CD8-positive, alpha-beta memory T cell (primary cell): ENCODE measurements at places on chromosomes 1 and 21. TPM values are rescaled to one million over a fixed set of nuclear protein-coding genes. Genes with fewer than 3 reads are reported as not detected.
A peak's percentile ranks its signal among the peaks of the same experiment; 100 is the strongest.

- DNase-seq: no peak
- no peaks in the 10 kb centered on the region for H3K36me3 ChIP-seq
- H3K4me3 ChIP-seq: no peak overlapping the region
- no peaks in the 10 kb centered on the region for H3K27me3 ChIP-seq
Measured at GRCh38 chr1:178962853-178963711, 62.6 kb upstream of the FAM20B start.

GRCh38 chr1:157193702-157194391, 55.7 kb upstream of the ETV3 start:
- H3K27ac ChIP-seq: no peak overlapping the region
- no peak for DNase-seq
- peaks cover 14% of the 10 kb centered on the region for H3K27me3 ChIP-seq

Gene SH2D1B
- not detected for total RNA-seq

Gene OR2T33
- not detected for total RNA-seq

Gene KIF17
- not detected for total RNA-seq

GRCh38 chr1:155079210-155079486, 511 bp downstream of the EFNA3 start:
- H3K4me3 ChIP-seq: peak overlapping the region; percentile 60
- DNase-seq: no peak
- peaks cover 59% of the 10 kb centered on the region for H3K4me1 ChIP-seq
- H3K27ac ChIP-seq: peak overlapping the region; percentile 9

DNA sequence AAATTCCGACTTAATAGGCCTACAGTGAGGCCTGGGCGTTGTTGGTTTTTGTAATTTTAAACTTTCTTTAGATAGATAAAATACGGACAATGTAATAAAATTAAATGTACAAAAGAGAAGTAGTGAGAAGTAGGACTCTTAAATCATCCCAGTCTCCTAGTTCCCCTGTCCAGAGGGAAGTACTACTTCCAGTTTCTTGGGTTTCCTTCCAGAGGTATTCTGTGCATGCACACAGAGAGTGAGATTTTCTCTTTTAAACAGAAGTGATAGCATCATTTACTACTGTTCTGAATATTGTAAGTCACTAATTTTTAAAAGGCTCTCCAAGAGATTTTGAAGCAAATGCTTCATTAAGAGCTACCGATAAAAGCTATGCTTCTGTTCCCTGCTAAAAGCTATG, 7.2 kb upstream of the FNBP1L start:
- H3K36me3 ChIP-seq: no peaks in the 10 kb centered on the region
- H3K27me3 ChIP-seq: no peaks in the 10 kb centered on the region
- no peaks in the 10 kb centered on the region for H3K4me1 ChIP-seq
- no peak for DNase-seq
- H3K4me3 ChIP-seq: no peak overlapping the region

DNA sequence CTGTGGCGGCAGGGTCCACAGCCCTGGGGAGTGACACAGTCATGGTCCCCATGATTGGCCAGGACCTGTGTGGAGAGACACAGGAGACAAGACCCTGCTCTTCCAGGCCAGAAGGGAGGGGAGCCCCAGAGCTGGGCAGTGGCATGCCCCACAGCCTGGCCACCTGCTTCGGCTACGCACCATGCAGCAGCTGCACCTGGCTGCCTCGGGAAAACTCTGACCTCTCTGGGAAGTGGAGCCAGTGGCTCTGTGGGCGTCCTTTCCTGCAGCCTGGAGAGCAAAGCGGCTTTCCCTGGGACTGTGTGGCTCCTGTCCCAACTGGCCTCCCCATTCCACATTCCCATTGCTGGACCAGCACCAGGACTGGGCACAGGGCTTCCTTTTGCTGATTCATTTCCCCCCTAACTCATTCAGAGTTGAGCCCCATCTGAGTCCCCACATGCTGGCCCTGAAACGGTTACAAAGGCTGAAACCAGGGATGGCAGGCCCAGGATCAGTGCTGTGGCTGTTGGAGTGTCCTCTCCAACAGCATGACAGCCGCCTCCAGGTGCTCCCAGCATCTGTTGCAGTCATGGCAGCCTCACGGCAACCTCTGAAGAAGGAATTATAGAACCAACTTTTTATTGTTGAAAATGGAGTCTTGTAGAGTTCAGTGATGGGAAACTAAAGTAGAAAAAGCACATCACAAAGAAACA, 15.0 kb downstream of the OXCT2 start:
- no peaks in the 10 kb centered on the region for H3K27me3 ChIP-seq
- peaks cover 54% of the 10 kb centered on the region for H3K36me3 ChIP-seq
- no peak overlapping the region for H3K4me3 ChIP-seq
- no peak overlapping the region for H3K27ac ChIP-seq
- no peak for DNase-seq

GRCh38 chr1:4700801-4701200, 46.4 kb downstream of the AJAP1 start:
- no peaks in the 10 kb centered on the region for H3K36me3 ChIP-seq
- H3K27me3 ChIP-seq: no peaks in the 10 kb centered on the region
- H3K4me1 ChIP-seq: no peaks in the 10 kb centered on the region
- no peak overlapping the region for H3K27ac ChIP-seq
- no peak overlapping the region for H3K4me3 ChIP-seq
- DNase-seq: no peak

- peaks cover 26% of the 10 kb centered on the region for H3K36me3 ChIP-seq
- H3K27ac ChIP-seq: no peak overlapping the region
- no peak overlapping the region for H3K4me3 ChIP-seq
Measured at GRCh38 chr21:42524341-42525028, 10.8 kb downstream of the SLC37A1 start.

Gene MYOC
- not detected for total RNA-seq

Gene GRHL3
- total RNA-seq: 0.13 TPM

Gene LGR6
- total RNA-seq: 0.53 TPM

DNA sequence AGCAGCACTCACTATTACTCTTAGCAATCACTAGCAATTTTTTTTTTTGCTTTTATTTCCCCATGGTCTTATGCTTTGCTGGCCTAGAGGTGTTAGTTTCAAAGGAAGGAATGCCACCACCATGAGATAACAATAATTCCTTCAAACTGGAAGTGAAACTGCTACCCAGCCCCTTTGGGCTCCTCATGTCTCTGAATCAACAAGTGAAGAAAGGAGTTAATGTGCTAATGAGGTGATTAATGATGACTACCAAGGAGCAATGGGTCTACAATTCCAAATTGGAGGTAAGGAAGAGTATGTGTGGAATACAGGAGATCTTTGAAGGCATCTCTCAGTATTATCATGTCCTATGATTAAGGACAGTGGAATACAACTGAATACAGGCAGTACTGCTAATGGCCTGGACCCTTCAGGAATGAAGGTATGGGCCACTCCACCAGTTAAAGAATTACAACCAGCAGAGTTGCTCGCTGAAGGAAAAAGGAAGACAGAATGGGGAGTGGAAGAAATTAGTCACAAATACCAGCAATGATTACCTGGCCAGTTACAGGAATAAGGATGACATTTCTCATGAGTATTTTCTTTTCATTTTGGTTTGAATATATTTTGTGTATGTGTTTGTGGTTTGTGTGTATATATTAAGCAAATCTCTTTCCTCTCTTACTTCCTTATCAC, 652.9 kb downstream of the ADGRL2 start:
- H3K27me3 ChIP-seq: no peaks in the 10 kb centered on the region

GRCh38 chr1:116404699-116405098, 31.7 kb downstream of the ATP1A1 start:
- no peak for DNase-seq
- peaks cover 63% of the 10 kb centered on the region for H3K36me3 ChIP-seq
- H3K27me3 ChIP-seq: no peaks in the 10 kb centered on the region
- no peak overlapping the region for H3K4me3 ChIP-seq

Gene MAP3K21
- 2.8 TPM for total RNA-seq

DNA sequence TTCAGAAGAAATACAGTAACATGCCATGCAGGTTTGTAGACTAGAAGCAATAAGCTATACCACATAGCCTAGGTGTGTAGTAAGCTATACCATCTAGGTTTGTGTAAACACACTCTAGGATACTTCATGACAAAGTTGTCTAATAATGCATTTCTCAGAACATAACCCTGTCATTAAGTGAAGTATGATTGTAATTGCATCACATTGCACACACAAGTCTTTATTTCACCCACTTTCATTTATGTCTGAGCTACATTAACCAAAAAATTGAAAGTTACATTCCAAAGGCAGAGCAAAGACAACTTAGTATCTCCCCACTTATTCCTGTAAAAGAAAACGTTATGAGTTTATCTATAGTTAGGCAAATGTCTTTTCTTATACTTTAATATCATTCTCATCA, 64.5 kb upstream of the ATF3 start:
- H3K4me1 ChIP-seq: no peaks in the 10 kb centered on the region
- no peaks in the 10 kb centered on the region for H3K36me3 ChIP-seq
- peaks cover 5% of the 10 kb centered on the region for H3K27me3 ChIP-seq

DNA sequence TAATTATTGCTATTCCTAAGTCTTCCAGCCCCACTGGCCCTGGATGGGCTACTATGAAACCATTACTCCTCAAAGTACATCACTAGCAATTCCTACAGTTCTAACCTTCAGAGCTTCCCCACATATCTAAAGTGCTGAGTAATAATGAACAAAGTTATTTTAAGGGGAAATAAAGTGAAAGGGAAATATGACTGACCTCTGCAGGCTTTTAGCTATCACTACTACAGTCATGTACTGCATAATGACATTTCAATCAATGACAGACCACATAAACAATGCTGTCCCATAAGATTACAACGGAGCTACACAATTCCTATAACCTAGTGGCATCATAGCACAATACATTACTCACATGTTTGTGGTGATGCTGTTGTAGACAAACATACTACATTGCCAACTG, 32.5 kb upstream of the ASPM start:
- no peak overlapping the region for H3K27ac ChIP-seq
- peaks cover 12% of the 10 kb centered on the region for H3K36me3 ChIP-seq
- H3K4me1 ChIP-seq: no peaks in the 10 kb centered on the region
- no peaks in the 10 kb centered on the region for H3K27me3 ChIP-seq
- no peak overlapping the region for H3K4me3 ChIP-seq

DNA sequence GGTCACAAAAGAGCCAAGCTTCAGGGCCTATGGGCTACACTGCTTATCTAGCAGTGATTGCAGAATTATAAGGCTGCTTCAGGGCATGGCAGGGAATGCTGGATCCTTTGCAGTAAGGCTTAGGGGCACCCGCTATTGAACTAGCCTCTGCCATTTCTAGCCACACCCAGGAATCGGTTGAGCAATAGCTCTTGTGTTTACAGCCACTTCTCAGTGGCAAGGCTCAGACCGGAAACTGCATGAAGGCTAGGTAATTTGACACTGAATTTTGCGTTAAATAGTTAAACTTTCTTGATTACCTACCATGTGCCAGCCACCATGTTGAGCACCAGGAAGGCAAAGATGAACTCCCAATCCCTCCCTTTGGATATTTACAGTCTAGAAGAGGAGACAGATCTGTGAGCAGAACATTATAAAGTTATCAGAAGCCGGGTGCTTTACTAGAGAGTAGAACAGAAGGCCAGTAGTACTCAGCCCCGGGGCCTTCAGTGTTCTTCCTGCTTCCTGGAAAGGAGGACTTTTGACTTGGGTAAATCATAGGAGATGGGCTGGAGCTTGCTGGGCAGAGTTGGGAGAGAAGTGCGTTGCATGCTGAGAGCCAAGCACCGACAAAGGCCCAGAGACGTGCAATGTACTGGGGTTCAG, 98.6 kb upstream of the LPGAT1 start:
- H3K36me3 ChIP-seq: no peaks in the 10 kb centered on the region
- no peaks in the 10 kb centered on the region for H3K27me3 ChIP-seq
- H3K4me3 ChIP-seq: no peak overlapping the region
- DNase-seq: no peak
- H3K4me1 ChIP-seq: no peaks in the 10 kb centered on the region
- peak overlapping the region; percentile 45 for H3K27ac ChIP-seq

DNA sequence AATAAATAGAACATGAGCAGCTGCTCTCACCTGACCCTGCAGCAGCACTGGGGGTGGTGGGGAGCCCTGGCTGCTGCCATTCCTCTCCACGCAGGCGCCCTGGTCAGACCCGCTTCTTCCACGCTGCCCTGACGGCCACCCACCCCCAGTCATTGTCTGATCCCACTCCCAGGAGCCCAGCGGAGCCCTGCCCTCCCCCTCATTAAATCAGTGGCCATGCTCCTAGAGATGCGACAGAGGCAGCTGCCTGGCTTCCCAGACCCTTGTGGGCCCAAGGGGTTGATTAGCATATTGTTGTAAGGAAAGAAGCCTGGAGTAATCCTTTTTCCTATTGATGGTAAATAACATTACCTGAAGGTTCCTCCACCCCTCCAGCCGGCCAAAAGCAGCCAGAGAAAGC, 301.5 kb downstream of the RRAGC start:
- no peaks in the 10 kb centered on the region for H3K27me3 ChIP-seq
- H3K4me1 ChIP-seq: peaks cover 34% of the 10 kb centered on the region
- no peak overlapping the region for H3K4me3 ChIP-seq

Gene CXADR
- total RNA-seq: 1.1 TPM

DNA sequence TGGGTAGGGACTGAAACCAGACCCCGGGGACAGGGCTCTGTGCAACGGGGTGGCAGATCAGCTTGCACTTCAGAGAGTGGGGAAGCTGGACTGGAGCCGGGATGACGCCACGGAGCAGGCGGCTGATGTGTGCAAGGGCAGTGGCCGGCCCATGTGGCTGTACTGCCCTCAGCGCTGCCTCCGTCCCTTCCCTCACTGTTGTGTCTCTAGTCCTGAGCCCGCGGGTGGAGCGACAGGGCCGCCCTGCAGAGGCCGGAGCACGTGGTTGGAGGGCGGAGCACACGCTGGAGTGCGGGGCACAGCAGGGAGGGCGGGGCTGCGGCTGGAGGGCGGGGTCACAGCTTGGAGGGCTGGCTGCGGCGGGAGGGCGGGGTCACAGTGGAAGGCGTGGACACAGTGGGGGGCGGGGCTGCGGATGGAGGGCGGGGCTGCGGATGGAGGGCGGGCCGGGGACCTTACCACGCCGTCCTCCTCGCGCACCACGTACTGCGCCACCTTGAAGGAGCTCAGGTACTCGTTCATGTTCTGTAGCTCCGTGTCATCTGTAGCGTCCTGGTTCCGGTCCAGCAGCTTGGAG, 52.4 kb downstream of the CHD5 start:
- no peaks in the 10 kb centered on the region for H3K4me1 ChIP-seq
- no peak overlapping the region for H3K4me3 ChIP-seq
- no peaks in the 10 kb centered on the region for H3K36me3 ChIP-seq
